ENCODE measurements at places on chromosomes 16 and 17. TPM values are rescaled to one million over a fixed set of nuclear protein-coding genes. Genes with fewer than 3 reads are reported as not detected.

DNA sequence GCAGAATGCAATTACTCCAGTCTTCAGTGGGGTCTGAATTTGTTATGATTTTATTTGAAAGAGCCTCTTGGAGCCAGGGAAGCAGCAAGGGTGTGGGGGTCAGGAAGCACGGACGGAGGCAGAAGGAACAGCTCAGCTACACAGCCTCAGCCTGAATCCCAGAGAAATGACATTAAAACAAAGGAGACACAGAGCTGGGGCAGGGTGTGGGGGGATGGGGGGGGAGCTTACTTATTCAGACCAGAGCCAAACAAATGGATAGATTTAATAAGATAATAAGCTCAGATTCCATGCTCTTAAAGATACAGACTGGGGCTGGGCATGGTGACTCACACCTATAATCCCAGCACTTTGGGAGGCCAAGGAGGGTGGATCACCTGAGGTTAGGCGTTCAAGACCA lies 195.3 kb downstream of the ZNF423 start:
- no peaks in the 10 kb centered on the region for H3K27me3 ChIP-seq
- no peaks in the 10 kb centered on the region for H3K36me3 ChIP-seq
- no peaks in the 10 kb centered on the region for H3K4me1 ChIP-seq
- H3K4me3 ChIP-seq: no peak overlapping the region

The TSNAXIP1 gene
- total RNA-seq: 0.86 TPM

GRCh38 chr17:79891113-79891730 lies 52.0 kb upstream of the CBX4 start:
- no peaks in the 10 kb centered on the region for H3K4me1 ChIP-seq
- H3K27ac ChIP-seq: no peak overlapping the region
- no peak for DNase-seq
- no peak overlapping the region for H3K4me3 ChIP-seq
- peaks cover 34% of the 10 kb centered on the region for H3K27me3 ChIP-seq

DNA sequence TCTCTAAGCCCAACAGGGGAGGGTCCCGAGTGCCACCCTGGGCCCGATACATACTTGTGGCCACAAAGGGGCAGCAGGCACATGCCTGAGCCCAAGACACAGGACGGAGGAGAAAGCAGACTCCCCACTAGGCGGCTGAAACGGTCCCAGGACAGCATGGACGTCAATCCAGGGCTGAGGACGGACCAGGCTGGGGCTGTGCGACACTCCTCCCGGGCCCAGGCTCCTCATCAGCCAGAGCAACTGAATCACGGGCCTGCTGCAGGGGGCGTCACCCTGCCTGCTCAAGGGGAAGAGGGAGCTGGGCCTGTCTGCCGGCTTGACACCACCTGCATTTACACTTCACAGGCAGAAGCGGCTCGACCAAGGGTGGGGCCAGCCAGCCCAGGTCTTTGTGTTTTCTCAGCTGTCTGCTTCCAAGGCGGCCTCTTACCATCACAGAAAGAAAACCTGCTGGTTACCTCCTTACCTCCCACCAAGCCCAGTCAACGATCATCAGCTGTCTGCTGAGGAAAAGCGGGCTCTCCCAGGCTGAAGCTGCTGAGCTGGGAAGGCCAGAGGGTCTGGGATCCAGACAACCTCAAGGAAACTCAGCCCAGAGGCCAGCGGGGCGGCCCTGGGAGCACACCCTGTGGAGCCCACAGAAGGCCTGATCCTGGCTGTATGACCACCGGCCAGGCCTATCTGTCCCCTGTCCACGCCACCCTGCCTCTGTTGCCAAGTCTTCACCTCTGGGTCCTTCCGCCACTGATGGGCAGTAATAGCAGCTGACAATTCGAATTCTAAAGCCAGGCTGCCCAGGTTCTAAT lies 26.4 kb downstream of the KIFC3 start:
- DNase-seq: no peak
- no peaks in the 10 kb centered on the region for H3K36me3 ChIP-seq
- peaks cover 5% of the 10 kb centered on the region for H3K4me1 ChIP-seq
- H3K27me3 ChIP-seq: no peaks in the 10 kb centered on the region
- no peak overlapping the region for H3K4me3 ChIP-seq

GRCh38 chr16:79756571-79756970 lies 156.0 kb upstream of the MAF start:
- H3K4me3 ChIP-seq: peak overlapping the region; percentile 20
- H3K4me1 ChIP-seq: peaks cover 46% of the 10 kb centered on the region
- no peaks in the 10 kb centered on the region for H3K36me3 ChIP-seq
- peaks cover 6% of the 10 kb centered on the region for H3K27me3 ChIP-seq
- peak overlapping the region; percentile 83 for H3K27ac ChIP-seq

DNA sequence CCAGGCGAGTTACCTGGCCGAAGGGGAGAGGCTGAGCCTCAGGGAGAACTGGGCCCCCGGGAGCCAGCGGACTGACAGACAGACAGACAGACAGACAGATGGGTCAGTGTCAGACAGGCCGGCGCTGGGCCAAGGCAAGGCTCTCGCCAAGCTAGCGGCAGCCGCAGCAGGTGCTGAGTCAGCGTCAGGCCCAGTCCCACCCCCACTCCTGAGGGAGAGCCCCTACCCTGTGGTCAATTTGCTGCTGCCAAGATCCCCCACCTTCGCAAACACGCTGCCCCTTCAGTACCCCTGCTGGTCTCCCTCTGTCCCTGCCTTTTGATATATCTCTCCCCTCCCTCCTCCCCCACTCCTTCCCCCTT lies 1.5 kb downstream of the FGF11 start:
- H3K27ac ChIP-seq: no peak overlapping the region
- peak; percentile 43 for DNase-seq
- H3K27me3 ChIP-seq: peaks cover 65% of the 10 kb centered on the region

GRCh38 chr17:40699853-40700252 lies 3.7 kb downstream of the KRT24 start:
- no peaks in the 10 kb centered on the region for H3K36me3 ChIP-seq
- H3K27ac ChIP-seq: no peak overlapping the region
- no peak overlapping the region for H3K4me3 ChIP-seq
- no peaks in the 10 kb centered on the region for H3K4me1 ChIP-seq
- no peak for DNase-seq

The C17orf58 gene
- 24.8 TPM for total RNA-seq

DNA sequence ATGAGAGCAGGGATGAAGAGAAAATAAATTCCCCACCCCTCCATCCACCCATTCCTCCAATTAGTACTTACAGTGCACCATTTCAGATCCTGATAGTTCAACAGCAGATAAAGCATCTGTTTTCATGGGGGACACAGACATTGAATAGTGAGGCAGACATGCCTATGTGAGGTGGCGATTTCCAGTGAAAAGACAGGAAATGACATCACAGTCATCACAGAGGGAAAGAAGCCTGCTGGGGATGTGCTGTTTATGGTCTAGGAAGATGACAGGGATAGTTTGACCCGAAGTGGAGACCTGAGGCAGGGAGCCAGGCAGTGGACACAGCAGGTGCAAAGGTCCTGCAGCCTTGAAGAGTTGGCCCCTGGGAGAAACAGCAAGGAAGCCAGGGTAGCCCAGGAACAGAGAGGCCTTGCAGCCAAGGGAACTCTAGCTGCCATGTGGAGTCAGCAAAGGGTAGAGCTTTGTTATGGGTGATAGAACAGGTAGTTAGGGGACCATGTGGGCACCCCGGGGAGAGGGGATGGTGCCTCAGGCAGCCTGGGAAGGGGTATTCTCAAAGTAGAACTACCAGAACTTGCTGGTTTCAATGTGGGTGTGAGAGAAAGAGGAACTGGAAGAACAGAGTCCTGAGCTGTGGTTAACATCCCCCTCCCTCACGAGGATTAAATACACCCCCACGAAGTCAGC lies 256.6 kb downstream of the CPPED1 start:
- peaks cover under 1% of the 10 kb centered on the region for H3K36me3 ChIP-seq
- no peak for DNase-seq
- no peaks in the 10 kb centered on the region for H3K27me3 ChIP-seq
- H3K27ac ChIP-seq: peak overlapping the region; percentile 82
- H3K4me3 ChIP-seq: peak overlapping the region; percentile 3

- no peak for DNase-seq
- H3K4me3 ChIP-seq: no peak overlapping the region
- peak overlapping the region; percentile 55 for H3K27ac ChIP-seq
- H3K36me3 ChIP-seq: peaks cover 2% of the 10 kb centered on the region
- H3K27me3 ChIP-seq: no peaks in the 10 kb centered on the region
Measured at GRCh38 chr17:14321980-14322776, 21.3 kb downstream of the HS3ST3B1 start.

The AIPL1 gene
- not detected for total RNA-seq

DNA sequence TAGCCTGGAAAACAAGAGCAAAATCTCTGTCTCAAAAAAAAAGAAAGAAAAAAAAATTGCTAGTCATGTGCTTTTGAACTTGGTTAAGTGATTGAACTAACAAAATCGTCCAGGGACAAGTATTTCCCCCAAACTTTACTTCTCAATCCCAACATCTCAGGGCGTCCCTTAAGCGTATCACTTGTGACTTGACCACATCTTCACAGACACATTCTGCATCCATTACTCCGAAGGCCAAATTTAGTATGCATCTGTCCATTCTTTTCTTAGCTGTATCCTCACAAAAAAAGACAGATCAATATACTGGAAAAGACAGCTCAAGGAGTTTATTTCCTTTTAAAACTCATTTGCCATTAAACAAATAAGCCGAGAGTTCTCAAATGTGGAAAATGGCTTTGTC lies 5.9 kb upstream of the JPT1 start:
- no peak for DNase-seq
- no peaks in the 10 kb centered on the region for H3K36me3 ChIP-seq
- no peaks in the 10 kb centered on the region for H3K27me3 ChIP-seq
- H3K4me3 ChIP-seq: no peak overlapping the region
- H3K27ac ChIP-seq: no peak overlapping the region
- peaks cover 11% of the 10 kb centered on the region for H3K4me1 ChIP-seq

GRCh38 chr17:83136156-83136555 lies 56.7 kb downstream of the METRNL start:
- H3K4me1 ChIP-seq: no peaks in the 10 kb centered on the region
- H3K36me3 ChIP-seq: no peaks in the 10 kb centered on the region
- no peak overlapping the region for H3K27ac ChIP-seq
- no peak overlapping the region for H3K4me3 ChIP-seq
- DNase-seq: no peak

GRCh38 chr17:17321356-17322025 lies 18.3 kb downstream of the NT5M start:
- no peak overlapping the region for H3K4me3 ChIP-seq
- no peak for DNase-seq
- no peaks in the 10 kb centered on the region for H3K36me3 ChIP-seq
- no peaks in the 10 kb centered on the region for H3K4me1 ChIP-seq
- H3K27ac ChIP-seq: no peak overlapping the region

DNA sequence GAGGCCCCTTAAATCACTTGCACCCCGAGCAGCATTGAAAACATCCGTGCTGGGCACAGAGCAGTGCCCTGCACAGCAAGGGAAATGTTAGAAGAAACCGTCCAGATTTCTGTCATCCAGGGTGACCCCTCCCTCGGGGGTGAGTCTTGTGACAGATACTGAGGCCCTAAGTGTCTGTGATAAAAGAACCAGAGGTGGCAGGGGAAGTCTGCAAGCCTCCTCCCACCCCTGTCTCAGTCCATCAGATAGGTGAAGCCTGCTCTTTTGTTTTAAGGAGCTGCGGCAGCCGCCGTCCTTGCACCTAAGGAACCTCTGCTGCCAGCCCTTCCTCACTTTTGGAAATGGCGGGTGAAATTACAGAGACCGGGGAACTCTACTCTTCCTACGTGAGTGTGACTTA lies 845 bp upstream of the NAT9 start:
- peaks cover 9% of the 10 kb centered on the region for H3K36me3 ChIP-seq
- no peaks in the 10 kb centered on the region for H3K27me3 ChIP-seq
- H3K4me1 ChIP-seq: peaks cover 80% of the 10 kb centered on the region
- H3K4me3 ChIP-seq: peak overlapping the region; percentile 94
- H3K27ac ChIP-seq: peak overlapping the region; percentile 75

- no peaks in the 10 kb centered on the region for H3K4me1 ChIP-seq
- H3K27me3 ChIP-seq: peaks cover 3% of the 10 kb centered on the region
- no peak for DNase-seq
- no peak overlapping the region for H3K27ac ChIP-seq
- H3K4me3 ChIP-seq: no peak overlapping the region
Measured at GRCh38 chr16:85199069-85199725, 86.9 kb upstream of the CIBAR2 start.

The KRTAP2-1 gene
- not detected for total RNA-seq

The RSPRY1 gene
- 33.9 TPM for total RNA-seq

The PKMYT1 gene
- 112 TPM for total RNA-seq

The TNRC6C gene
- total RNA-seq: 30.5 TPM

The MEIOB gene
- total RNA-seq: 0.53 TPM

The SPAG9 gene
- 55.0 TPM for total RNA-seq

The FZD2 gene
- 0.23 TPM for total RNA-seq

DNA sequence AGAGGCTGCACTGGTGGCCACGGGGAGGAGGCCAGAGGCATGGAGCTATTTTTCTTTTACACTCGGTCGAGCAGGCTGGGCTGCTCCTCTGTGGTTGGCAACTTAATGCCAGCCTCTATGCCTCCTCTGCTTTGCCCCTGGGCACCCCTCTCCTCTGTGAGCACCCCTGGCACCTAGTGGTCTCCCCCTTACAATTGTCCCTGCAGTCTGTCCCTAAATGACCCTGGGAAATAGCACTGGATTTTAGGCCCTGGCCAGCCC lies 27.0 kb downstream of the LRRC75A start:
- no peak overlapping the region for H3K4me3 ChIP-seq
- no peak overlapping the region for H3K27ac ChIP-seq
- H3K27me3 ChIP-seq: no peaks in the 10 kb centered on the region
- H3K4me1 ChIP-seq: no peaks in the 10 kb centered on the region

The DNASE1L2 gene
- 1.1 TPM for total RNA-seq

DNA sequence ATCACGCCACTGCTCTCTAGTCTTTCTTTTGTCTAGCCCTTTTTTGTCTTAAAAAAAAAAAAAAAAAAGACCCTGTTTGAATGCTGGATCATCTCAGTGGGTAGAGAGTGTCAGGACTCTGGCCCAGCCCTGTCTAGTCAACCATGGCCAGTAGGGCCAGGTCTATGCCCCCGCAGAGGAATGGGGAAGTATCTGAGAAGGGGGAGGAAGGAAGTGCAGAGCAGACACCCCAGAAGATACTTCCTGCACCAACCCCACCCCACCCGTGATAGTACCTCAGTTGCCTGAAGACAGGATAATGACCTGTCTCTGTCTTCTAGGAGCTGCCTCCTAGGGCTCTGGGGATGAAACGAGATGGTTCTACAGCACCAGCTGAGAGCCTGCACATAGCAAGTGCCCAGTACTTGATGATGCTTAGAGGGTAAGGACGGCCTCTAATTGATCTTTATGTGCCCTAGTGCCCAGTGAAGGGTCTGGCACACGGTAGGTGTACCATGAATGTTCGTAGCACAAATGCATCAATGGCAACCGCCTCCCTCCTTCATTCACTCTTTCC lies 55.4 kb downstream of the ABAT start:
- no peaks in the 10 kb centered on the region for H3K27me3 ChIP-seq
- H3K36me3 ChIP-seq: peaks cover 1% of the 10 kb centered on the region
- H3K27ac ChIP-seq: no peak overlapping the region

DNA sequence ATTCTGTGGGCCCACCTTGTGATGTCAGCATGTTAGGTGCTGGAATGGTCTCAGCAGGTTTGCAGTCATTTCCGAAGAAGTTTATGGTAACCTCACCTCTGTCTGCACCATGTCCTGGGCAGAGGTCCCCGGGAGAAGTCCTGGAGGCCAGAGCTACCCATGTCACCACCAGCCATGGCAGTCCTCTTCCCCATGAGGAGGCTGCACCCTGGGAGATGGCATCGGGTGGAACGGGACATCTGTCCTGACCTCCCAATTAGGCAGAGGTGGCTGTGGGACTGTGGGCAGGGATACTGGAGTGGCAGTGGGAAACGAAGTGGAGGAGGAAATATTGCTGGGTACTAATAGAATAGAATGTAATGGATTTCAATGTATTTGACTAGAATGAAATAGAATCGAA lies 511.8 kb upstream of the WSB1 start:
- no peaks in the 10 kb centered on the region for H3K4me1 ChIP-seq
- DNase-seq: no peak
- peaks cover 2% of the 10 kb centered on the region for H3K36me3 ChIP-seq
- no peaks in the 10 kb centered on the region for H3K27me3 ChIP-seq
- no peak overlapping the region for H3K27ac ChIP-seq

GRCh38 chr16:30142672-30143346 lies 19.8 kb upstream of the MAPK3 start:
- DNase-seq: peak; percentile 23
- H3K4me3 ChIP-seq: no peak overlapping the region
- no peaks in the 10 kb centered on the region for H3K27me3 ChIP-seq
- peaks cover 38% of the 10 kb centered on the region for H3K4me1 ChIP-seq

All from activated T-cell treated with anti-CD3 and anti-CD28 coated beads, Interleukin-2, amount 50 U/mL, for 72 hours (primary cell).